ENCODE measurements at places on chromosomes 1 and 21.

DNA sequence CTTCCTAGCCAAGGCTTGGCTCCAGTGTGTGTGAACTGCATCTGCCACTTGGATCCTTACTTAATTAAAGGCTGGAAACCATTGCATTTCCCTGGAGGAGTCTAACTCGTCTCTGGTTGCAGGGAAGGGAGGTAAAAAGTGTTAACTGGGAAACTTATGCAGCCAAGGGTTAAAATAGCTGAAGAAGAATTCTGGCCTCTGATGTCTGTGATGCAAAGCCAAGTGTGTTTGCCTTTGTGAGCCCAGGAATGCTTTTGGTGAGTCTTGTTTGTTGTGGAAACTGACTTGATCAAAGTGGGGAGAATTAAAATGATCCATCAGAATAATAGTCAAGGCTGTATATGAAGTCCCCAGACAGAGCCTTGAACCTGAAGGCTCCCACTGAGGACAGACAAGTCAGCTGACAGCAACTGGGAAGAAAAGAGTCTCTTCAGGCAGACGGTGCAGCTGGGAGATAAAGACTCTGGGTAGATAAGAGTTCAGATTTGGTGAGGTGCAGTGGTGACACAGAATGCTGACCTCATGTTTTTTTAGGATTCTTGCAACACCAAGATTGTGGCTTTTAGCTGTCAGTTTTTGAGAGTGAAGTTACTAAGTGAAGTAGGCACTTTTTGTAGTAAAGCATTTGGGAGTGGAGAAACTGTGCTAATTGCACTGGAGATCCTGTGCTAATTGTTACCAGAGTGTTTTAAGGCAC is 59.5 kb upstream of the WLS start:
- ATAC-seq = no peak

DNA sequence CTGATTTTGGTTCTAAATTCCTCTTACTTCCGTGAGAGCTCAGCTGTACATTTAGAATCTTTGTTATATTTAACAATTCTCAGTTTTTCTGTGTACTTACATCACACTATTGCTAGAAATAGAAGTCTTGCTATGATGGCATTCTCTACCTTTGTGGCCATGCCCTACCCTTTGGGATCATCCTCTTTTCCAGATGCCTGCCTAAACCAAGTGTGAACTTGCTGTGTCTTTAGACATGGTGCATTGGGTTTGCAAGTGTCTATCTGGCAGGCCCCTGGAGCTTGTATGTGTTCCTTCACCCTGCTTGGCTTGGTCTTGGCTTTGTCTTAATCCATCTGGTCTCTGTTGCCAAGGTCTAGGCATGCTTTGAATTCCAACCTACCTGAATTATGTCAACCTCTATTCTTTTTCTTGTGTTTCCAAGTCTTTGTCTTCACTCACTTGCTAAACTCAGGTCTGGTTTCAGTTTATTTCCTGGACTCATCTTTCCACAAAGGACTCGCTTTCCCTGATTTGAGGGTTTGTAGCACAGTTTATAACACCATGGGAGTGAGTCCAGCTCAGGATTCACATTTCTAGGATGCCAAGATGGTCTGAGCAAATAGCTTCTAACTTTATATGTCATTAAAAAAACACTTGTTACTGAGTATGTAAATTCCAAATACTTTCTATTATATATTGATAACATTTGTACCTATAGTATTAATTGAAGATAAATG is 20.6 kb upstream of the APOBEC4 start:
- ATAC-seq = no peak

DNA sequence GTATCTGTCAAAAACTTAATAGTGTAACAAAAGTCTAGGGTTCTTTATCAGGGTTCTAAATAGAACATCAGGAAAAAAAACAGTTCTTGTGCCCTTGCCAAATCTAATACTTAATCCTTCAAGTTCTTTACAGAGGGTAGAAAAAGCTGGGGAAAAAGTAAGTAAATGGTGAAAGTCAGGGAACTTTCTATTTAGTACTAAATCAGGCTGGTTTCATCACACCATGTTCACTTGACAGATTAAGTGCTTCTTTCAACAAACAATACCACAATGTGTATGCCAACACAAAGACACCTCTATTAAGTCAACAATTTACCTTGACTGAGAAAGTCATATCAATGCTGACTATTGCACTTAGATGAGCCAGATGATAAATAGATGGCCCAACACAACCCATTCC is 9.7 kb downstream of the DBT start:
- ATAC-seq = no peak

- peak; percentile 45 for ATAC-seq
Measured at GRCh38 chr1:28087614-28088167, 719 bp downstream of the EYA3 start.

DNA sequence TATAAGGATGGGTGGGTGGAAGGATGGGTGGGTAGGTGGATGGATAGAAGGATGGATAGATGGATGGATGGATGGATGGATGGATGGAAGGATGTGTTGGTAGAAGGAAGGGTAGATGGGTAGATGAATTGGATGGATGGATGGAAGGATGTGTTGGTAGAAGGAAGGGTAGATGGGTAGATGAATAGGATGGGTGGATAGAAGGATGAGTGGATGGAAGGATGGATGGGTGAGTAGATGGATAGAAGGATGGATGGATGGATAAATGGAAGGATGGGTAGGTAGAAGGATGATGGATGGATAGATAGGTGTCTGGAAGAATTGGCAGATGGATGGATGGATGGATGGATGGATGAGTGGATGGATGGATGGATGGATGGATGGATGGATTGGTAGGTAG is 6.0 kb downstream of the MASP2 start:
- no peak for ATAC-seq

DNA sequence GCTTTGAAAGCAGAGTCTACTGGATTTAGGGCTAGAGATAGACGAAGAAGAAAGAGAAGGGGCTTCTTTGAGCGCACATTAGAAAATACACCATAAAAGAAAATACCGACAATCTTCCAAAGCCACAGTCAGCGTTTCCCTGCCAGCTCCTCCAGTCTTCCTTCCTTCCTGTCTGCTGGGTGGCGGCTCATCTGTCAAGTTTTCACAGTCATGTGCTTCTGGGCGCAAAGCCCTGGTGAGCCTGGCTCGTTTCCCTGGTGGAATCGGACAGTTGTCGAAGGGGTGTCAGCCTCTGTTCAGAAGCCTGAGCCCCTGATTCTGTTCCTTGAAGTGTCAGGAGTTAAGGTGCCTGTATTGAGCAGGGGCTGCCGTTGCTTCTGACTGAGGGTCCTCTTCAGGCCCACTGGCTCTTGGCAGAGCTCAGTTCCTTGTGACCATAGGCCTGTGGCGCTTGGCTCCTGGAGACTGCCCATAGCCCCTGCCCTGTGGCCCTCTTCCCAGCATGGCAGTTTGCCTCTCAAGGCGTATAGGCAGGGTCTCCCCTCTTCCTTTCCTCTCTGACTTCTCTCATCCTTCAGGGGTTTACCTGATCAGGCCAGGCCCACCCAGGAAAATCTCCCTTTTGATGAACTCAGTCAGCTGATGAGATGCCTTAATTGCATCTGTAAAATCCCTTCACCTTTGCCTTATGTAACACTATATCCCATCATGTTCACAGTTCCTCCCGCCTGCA is 58.6 kb downstream of the ADARB1 start:
- ATAC-seq = no peak

Measured in SK-N-SH treated with all-trans-retinoic acid at 6 μM for 48 hours (cell line).